ENCODE measurements at places on chromosomes 7 and 10. TPM values are rescaled to one million over a fixed set of nuclear protein-coding genes. Genes with fewer than 3 reads are reported as not detected.

UBTD1 gene
- total RNA-seq = 28.1 TPM

ATOH7 gene
- total RNA-seq = not detected

ASAH2 gene
- 0.32 TPM for total RNA-seq

DNA sequence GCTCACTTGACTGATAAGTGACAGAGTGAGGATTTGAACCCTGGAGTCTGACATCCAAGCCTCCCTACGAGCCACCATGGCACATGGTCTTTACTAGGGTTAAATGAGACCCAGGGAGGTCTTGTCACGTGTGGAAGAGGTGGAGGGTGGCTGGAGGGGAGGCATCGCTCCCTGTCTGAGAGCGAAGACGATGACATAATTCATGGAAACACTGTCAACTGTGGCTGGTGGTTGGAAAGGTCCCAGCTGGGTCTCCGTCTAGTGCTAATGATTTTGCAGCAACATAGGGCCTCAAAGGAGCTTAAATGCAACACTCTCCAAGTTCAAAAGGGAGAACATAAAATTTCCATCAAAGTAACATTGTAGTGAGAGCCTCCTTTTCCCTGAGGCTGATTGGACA, 99.9 kb upstream of the BAIAP2L1 start:
- no peak for DNase-seq

DNA sequence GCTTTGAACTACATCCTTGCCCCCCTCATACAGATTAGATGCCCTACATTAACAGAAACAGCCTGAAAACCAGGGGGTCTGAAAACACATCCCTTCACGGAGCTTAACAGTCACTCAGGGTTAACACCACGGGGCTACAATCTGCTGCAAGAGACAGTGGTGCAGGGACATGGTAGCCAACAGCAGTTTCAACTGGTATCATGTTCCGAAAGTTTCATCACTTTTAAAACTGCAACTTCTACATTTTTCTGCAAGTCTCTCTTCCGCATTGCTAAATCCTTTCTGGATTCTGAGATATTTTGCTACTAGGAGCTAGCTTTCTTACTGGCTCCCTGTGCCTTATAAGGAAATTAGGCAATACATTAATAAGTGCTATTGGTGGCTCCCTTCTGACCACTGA, 92.6 kb downstream of the JAZF1 start:
- no peak for DNase-seq

DNA sequence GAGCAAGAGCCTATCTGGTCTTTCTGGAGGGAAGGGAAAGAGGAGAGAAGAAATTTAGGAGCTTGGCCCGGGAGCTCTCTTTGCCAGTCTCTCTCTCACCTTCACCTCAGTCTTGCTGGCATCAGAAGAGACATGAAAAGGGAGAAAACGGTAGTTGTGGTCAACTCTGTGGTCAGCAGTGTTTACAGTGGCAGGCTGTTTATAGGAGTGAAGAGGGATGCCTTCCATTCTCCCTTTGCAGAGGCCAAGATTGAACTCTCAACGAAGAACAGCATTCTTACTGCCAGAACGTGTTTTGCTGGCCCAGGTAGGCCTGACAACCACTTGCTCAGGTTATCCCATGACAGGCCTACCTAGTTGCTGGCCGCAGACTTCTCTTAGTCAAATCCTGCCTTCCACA, 133.3 kb downstream of the CCDC3 start:
- no peak for DNase-seq

- DNase-seq = no peak
These were observed 30.8 kb downstream of the CYTH3 start for GRCh38 chr7:6241607-6241973.

DNA sequence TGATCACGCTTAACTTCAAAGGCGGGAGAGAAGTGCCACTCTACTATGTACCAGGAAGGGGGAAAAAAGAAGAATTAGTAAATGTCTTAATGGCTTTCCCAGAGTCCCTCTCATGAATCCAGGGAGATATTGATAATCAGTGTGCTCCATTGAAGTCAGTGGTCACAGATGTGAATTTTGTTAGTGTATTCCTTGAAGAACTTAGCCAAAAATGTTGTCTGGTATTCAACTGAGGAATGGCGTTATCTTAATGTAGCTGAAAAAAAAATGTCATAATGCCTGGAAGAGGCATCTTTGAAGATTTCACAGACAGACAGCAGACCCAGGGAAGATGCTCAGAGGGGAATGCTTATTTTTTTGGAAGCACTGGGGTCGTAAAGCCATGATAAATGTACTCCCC, 250.4 kb downstream of the WDR11 start:
- no peak for DNase-seq

DNA sequence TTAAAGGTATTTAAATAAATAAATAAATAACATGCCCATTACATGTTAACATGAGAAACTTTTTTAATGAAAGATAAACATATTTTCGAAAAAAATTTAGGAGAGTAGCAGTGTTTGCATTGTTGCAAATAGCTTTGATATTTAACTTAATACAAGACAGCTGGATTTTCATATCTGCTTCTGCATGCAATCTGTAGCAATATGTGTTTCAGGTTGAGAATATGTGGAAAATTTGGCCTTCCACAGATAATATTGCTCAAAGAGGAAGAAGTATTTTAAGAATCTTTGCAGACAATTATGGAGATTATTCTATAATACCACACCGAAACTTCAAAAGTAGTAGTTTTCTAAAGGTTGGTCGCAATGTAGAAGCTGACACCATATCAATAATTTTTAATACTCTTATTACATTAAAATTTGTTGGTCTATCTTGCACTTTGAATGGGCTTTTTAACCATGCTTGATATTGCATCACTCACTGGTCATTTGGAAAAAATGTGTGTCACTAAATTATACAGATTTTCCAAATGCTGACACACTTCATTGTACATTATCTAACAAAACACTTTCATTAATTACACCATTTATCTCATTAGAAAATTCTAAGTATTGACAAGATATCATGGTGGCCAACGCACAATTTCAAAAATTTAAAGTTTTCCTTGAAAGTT, 229.8 kb upstream of the HDAC9 start:
- DNase-seq = no peak

- peak; percentile 75 for DNase-seq
These were observed 90.3 kb downstream of the MYL10 start for GRCh38 chr7:101538596-101539459.

DNA sequence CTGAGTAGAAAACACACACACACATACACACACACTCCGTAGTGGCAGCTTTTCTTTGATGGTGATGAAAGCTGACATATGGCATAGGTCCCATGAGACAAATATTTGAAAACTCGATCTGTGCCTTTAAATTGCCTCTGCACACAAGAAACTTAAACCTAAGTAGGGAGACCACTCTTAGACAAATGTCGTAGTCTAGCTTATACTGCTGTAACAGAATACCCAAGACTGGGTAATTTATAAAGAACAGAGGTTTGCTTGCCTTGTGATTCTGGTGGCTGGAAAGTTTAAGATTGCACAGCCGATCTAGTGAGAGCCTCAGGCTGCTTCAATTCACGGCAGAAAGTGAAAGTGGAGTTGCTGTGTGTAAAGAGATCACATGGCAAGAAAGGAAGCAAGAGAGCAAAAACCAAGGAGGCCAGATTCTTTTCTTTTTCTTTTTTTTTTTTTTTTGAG, 489.4 kb upstream of the SORCS1 start:
- no peak for DNase-seq

- peak; percentile 60 for DNase-seq
These were observed 5.5 kb downstream of the ZNF503 start for GRCh38 chr10:75395932-75396630.

DNA sequence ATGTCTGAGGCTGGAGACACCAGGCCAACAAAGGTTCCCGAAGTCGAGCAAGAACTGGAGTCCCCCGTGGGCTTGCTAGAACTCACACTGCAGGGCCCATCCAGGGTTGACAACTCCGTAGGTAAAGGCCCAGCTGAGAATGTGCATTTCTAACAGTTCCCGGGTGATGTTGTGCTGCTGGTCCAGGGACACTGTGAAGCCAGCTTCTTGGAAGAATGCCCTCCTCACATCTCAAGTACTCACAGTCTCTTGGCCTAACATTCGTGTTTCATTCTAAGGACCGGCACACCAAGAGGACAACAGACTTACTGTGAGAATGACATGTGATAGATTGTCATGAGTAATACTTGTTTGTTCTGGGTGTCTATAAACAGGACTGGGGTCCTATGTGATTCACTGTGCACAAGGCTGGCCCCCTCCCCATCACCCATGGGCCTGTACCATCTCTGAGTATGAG, 682.3 kb upstream of the IGFBP3 start:
- peak; percentile 37 for DNase-seq

- DNase-seq = no peak
These were observed 40.8 kb upstream of the SLC35B4 start for GRCh38 chr7:134357486-134357885.

DNA sequence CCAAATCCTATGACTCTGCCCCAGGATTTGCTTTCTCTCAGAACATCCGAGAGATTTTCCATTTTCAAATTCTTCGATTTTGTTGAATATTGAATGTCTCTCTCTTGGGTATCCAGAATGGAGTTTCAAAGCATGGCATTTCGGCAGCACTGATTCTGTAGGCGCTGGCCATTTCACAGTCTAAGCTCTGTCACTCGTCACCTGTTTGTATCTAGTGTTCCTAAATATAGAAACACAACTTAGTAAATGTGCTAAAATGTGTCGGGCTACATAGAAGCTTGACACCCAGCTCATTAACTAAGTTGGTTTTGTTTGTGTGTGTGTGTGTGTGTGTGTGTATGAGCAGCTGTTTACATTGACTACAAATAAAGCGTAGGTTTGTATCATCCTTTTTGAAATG, 173.5 kb upstream of the FZD1 start:
- no peak for DNase-seq

- DNase-seq = no peak
These were observed 5.2 kb downstream of the NEUROD6 start for GRCh38 chr7:31335161-31335856.

DNA sequence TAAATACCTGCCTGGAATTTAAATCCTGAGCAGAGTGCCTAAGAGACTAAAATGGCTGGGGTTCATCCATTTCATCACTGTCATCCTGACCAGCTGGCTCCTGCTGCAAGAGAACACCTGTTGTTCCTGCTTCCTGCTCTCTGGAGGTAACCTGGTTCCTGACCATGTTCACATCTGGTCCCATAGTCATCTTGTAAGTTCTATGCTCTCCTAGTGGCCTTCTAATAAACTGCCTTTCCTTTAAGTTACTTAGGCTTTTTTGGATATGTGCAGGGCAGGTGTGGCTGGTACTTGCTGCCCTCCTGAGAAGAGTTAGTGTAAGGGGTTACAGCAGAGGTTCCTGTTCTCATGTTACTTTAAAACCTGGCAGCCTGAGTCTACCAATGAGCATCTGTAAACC, 80.0 kb downstream of the NRCAM start:
- DNase-seq = no peak

- DNase-seq = no peak
These were observed 3.2 kb upstream of the ADGRA1 start for GRCh38 chr10:133084491-133084890.

GRCh38 chr7:876972-877311, 588 bp downstream of the GET4 start:
- no peak for DNase-seq

DNA sequence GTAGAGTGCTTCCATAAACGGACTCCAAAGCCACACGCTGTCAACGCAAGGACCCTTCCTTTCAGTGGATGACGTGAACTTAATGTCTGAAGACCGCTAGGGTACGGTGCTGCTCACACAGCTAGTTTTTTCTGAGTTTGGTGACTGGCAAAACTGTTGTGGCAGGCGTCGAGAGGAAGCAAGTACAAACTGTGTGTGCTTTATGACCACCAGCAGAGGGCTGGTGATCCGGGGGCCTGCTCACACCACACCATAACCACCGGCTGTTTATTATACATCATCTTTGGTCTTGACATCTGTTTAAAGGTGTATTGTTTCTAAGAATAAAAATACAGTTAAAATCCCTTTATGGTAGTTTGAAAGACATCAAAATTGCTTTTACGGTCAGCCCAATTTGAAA, 37.1 kb upstream of the ATP6V0A4 start:
- no peak for DNase-seq

DNA sequence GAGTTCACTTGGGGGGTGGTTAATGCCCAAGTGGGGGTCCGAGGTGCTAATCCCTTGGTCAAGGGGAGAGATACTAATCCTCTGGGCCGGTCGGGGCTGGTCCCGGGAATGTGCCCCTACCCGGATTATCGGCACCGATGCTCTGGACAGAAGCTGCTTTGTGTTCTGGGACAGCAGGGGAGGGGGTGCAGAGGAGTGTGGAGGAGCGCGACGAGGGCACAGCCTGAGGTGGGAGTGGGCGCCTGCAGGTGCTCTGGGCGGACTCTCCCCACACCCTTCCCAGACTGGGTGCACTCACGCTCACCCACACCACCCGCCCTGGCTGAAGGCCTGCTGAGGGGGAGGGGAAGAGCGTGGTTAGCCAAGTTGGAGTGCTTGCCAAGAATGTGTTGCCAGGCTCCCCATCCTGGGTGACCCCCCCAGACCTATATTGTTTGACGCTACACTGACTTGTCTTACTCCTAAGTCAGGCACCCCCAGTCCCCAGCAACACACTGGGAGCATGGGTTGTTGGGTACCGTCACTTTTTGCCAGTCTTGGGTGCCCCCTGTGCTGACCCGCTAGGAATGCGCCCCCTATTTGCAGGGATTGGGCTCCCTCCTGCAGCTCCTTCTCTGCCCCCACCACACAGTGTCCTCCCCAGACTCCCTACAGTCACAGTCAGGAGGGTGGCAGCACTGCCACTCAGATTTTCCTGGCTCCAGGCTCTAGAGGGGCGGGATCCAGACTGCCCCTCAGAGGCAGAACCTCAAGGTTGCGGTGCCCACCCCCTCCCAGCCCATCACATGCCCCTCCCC, 1.2 kb downstream of the SLC4A2 start:
- no peak for DNase-seq

DNA sequence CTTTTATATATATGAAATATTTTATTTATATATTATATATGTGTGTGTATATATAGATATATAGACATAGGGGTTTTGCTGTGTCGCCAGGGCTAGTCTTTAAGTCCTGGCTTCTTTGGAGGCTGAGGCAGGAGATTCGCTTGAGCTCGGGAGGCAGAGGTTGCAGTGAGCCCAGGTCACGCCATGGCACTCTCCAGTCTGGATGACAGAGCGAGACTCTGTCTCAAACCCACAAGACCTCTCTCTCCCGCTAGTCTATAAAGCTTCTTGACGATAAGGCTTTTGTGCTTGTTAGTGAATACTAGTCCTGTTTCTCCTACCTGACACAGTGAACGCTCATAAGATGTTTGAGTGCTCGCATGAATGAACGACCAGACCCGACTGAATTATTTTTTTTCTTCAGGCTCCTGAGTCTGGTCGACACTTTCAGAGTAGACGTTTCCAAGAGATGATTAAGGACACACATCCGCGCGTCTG, 577 bp upstream of the DDX21 start:
- DNase-seq = no peak

- no peak for DNase-seq
These were observed 91.5 kb downstream of the GSDME start for GRCh38 chr7:24665564-24666294.

GRCh38 chr10:124106241-124106879, 13.0 kb upstream of the CHST15 start:
- DNase-seq = no peak

Data from left ventricle myocardium superior (tissue), 1 donor.